Stimulated activated CD8-positive, alpha-beta memory T cell treated with anti-CD3 and anti-CD28 coated beads, Interleukin-7, amount 100 ng/mL, for 1 hour (primary cell): ENCODE measurements at places on chromosomes 16 and 17.

GRCh38 chr17:17605083-17605728, 13.7 kb upstream of the PEMT start:
- no peak for DNase-seq

GRCh38 chr16:78460428-78460827, 361.0 kb downstream of the WWOX start:
- no peak for DNase-seq

DNA sequence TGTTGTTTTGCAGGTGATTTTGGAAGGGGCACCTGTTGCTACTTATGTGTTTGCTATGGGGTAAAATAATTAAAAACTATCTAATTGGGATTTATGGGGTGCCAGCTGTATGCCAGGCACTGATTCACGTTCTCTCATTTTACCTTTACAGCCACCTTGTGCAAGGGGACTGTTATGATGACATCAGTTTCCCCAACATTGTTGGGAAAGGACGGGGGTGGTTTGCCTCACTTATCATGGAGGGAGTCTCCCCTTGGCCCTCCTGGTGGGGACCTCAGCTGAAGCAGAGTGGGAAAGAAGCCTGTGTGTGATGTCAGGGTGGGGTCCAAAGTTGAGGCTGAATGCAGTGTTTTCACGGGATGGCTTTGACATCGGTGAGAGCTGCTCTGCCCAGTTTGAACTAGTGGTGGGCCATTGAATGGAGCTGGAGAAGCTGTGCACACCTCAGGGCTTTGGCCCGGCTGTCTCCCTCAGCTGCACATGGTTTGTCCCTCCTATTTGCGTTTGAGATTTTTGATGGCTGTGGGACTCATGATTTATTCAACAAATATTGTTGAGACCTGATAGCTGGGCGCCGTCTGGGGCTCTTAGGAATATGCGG, 36.1 kb downstream of the CMIP start:
- no peak for DNase-seq

DNA sequence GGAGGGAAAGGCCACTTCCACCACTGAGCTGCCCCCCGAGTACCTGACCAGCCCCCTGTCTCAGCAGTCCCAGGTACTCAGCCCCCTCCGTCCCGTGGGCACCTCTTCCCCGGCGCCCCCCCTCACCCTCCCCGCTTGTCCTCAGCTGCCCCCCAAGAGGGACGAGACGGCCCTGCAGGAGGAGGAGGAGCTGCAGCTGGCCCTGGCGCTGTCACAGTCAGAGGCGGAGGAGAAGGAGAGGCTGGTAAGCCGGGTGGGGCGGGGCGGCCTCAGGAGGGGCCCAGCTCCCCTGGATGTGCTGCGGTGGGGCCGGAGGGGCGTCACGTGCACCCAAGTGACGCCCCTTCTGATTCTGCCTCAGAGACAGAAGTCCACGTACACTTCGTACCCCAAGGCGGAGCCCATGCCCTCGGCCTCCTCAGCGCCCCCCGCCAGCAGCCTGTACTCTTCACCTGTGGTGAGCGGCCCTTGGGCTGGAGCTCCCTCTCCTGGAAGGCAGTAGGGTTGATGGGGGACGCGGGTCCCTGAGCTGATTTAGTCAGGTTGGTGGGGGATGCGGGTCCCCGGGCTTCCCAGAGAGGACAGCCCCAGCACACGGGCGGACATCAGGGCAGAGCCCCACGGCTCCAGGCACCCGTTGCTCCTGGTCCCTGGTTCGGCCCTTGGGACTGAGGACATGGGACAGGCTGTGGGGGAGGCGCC, 9.5 kb upstream of the MRPL12 start:
- no peak for DNase-seq

DNA sequence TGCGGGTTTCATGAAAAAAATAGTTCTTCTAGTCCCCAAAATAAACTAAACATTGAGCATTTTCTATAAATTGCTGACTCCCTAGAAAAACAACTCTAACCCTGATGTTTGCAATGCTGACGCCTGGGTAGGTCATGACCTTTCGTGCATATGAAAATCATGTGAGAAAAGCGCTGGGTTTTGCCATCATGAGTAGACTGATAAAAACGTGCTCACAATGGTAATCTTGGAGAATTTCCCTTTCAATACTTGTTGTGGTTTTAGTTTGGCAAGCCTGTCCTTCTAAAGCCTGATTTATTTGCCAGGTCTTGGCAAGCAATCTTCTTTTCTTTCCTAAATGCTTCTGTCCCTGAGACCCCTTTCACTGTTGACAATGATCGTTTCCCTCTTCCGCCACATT, 4.0 kb upstream of the CLEC10A start:
- no peak for DNase-seq

DNA sequence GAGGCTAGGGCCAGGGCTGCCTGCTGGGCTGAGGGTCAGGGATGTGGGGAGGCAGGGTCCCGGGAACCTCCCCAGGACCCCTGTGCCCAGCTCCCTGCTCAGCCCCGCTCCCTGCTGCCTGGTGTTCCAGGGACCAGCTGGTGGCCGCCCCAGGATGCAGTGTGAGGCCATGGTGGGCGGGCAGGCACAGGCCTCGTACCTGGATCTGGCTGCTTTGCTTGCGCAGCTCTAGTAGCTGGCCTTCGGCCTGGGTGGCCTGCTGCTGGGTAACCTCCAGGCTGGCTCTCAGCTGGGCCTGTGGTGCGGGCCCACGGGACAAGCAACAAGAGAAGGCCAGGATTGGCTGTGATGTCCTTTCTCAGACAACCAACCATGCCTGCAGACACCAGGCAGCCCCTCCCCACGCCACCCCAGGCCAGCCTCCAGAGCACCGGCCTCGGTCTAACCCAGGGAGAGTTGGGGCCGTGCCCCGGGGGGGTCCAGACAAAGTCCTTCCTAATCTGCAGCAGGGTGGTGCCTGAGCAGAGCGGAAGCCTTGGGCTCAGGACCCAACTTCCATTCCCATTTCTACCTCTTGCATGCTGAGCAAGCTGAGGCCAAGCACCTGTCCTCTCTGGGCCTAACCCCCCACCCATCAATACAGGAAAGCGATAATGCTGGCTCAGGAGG, 4.1 kb downstream of the TRIM65 start:
- DNase-seq = no peak

DNA sequence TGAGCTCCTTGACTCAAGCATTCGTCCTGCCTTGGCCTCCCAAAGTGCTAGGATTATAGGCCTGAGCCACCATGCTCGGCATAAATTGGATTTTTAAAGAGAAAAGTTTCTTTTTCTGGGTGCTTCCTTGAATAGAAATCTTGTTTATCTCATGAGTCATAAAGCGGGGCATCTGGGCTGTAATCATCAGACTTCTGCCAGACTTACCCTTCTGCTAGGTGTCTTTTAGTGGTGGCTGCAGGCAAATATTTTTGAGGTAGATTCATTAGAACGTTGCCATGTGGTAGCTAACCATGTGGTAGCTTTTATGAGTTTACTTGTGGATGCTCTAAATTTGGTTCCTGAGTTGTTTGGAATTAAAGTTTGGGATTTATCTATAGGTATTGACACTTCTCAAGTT, 13.4 kb downstream of the PGS1 start:
- no peak for DNase-seq

GRCh38 chr17:55510986-55511721, at the start of gene SMIM36:
Gene SMIM36 (minus strand): TSS chr17:55511452.
- DNase-seq = no peak

GRCh38 chr17:18280249-18280648, 19.8 kb downstream of the MIEF2 start:
- DNase-seq = no peak

DNA sequence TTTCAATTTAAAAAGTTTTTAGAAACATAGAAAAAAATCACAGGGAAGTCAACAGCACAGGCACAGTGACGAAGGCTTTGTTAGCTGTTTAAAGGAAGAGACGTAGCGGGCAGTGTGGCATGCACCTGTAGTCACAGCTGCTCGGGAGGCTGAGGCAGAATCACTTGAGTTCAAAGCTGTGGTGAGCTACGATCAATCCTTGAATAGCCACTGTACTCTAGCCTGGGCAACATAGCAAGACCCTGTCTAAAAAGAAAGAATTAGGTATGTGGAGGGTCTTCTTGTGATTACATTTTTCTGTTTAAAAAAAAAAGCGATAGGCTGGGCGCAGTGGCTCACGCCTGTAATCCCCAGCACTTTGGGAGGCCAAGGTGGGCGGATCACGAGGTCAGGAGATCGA, 50.1 kb downstream of the FOXK2 start:
- DNase-seq = no peak

- DNase-seq = no peak
Measured at GRCh38 chr17:53765609-53766008, 57.1 kb upstream of the KIF2B start.

DNA sequence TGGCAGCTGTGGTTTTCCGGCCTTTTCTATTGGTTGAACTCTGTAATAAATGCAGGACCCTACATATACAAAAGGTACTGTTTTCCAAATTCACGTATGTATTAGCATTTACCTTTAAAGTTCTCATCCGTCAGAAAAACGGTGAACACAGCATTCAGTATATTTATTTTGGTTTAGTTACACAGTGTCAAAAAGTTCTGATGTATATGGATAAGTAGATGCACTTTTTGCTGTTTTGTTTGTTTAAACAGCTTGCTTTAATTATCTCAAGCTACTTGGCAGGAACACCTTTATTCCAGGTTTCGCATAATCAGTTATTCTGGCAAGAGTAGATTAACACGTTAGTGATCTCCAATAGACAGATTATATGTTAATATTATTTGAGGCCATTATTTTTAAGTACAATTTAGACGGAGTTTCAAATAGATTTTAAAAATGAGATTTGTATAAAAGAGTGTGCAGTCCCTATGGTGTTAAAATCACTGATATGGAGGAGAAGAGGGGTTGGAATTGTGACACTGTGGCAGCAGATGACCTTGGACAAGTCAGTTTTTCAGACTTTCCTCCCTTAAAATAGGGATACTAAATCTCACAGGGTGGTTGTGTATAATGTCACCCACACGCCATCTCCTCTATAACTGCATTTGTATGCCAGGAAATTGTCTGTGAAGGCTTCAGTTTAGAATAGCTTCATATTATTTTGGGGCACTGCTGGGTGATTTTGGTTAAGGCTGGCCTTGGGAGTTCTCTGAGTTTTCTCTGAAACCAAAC, 2.1 kb downstream of the HERPUD1 start:
- no peak for DNase-seq

DNA sequence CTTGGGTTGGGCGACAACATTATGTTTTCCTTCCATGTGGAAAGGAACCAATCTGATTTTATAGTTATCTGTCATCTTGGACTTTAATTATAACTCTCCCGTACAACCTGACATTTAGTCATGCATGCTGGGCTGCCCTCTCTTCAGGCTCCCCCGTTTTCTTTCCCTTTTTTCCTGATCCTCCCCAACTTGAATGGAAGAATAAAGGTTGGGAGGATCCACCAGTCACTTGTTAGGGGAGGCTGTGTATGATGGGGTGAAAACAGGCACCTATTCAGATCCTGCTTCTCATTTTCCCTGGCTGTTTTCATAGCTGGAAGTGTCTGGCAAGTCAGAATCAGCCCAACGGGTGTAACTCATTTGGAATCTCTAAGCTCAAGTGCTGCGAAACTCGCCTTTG, 267.2 kb upstream of the SALL1 start:
- DNase-seq = no peak

- no peak for DNase-seq
Measured at GRCh38 chr17:3788200-3788599, 12.8 kb downstream of the ITGAE start.

DNA sequence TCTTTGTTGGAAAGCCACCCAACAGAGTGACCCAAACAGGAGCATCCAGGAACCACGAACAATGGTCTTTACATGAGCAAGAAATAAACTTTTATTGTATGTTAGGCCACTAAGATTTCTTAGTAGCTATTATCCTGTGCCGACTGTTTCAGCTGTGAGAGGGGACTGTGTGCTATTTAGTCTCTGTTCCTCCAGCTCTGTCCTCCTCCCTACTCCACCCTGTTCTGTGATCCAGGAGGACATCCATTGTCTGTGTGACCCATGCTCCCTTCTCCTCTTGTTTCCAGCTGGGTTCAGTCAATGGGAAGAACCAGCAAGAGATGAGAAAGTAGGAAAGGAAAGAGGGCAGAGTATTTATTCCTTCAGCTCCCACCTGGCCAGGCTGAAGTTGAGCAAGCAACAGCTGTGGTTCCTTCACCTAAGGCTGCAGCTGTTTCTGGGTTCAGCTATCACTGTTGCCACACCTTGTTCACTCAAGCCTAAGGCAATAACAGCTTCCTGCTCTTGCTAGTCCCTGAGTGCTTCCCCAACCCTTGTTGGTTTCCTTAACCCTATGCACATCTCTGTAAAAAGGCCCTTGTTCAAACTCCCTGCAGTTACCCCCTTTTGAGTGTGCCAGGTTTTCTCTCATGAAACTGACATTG, 14.9 kb upstream of the B4GALNT2 start:
- no peak for DNase-seq

GRCh38 chr16:55476625-55477533, 2.1 kb upstream of the MMP2 start:
- DNase-seq = no peak

- DNase-seq = no peak
Measured at GRCh38 chr17:65565559-65565958, 4.1 kb upstream of the AXIN2 start.

DNA sequence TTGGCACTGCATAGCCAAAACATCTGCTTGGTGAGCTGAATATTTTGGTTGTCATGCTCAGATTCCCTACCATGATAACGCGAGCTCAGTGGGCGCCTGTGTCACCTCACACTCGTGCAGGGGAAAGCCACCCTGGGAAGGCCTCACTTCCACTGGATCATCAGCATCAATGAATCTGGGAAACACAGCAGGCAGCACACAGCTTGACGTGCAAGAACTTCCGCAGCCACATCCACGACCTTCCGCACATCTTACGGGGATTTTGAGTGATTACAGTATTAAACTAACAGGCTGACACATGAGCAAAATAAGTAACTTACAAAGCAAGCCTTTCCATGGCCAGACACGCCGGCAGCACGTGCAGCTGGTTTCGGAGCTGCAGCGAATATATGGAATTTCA, 54.7 kb upstream of the FOXF1 start:
- no peak for DNase-seq

DNA sequence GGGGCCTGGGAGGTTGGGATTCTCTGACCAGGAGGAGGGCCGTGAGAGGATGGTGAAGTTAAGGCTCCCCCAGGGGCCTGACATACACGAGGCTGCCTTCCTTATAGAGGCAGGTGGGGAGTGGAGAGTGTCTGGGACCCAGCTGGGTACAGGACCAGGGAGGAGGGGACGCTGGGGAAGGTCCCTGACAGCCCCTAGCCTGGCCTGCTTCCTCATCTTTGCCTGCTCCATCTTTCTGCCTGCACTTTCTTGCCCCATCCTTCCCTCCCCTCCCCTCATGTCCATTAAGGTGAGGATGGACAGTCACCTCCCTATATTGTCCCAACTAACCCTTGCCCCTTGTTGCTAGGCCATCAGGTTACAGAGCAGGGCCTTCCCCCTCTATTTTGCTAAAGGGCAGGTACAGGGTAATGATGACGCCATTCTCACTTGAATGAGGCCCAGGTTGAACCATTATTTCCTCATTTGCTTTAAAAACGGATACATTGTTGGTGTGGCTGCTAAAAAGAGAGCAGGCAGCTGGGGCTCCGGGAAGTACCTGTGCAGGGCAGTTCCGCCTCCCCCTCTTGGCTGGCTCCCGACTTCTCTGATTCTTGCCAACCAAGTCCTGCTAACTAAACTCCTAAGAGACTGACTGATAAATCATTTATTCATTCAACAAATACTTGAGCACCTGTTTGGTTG, 1.3 kb downstream of the C17orf99 start:
- no peak for DNase-seq
